ENCODE measurements at places on chromosomes 5 and 9.
A peak's percentile ranks its signal among the peaks of the same experiment; 100 is the strongest.

- DNase-seq, result no peak
Observed at GRCh38 chr5:31901807-31902530, 263.0 kb downstream of the PDZD2 start.

- DNase-seq, result no peak
Observed at GRCh38 chr5:18141222-18141621, 507.0 kb downstream of the TAF11L14 start.

- no peak for DNase-seq
Observed at GRCh38 chr9:123417289-123418051, 61.5 kb downstream of the CRB2 start.

GRCh38 chr9:108618906-108619550 lies 236.8 kb downstream of the ACTL7B start:
- DNase-seq, result no peak

DNA sequence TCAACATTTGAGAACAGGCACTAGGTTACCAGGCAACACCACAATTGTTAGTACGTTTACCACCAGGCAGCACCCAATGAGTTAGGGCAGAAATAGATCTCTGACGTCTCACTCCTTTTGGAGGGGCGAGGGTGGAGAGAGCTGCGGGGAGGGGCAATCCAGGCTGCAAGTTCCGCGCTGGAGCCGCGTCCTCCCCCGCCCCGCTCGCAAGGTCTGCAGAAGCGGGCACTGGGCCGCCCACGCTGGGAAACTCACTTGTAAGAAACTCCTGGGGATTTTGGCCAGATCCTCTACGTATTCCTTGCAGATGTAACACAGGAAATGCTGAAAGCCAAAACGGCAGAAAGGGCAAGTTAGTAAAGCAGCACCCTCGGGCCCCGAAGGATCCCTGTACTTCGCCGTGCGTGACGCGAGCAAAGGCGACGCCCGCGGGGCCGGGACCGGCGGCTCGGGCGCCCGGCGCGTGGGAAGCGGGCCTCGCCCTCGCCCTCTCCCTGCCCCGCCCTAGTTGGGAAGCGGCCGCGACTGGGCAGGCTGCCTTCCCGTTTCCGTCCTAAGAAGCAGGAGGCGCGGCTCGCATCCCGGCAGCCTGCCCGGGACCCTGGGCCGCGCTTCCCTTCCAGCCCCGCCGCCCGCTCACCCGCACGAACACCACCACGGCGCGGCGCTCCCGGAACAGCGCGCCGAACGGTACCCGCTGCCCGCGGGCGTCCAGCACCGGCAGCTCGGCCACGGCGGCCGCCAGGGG lies 493 bp downstream of the PRXL2C start:
- DNase-seq, result peak; percentile 72

Data from globus pallidus (tissue), 1 donor.